ENCODE measurements at places on chromosomes 3 and 15. TPM values are rescaled to one million over a fixed set of nuclear protein-coding genes. Genes with fewer than 3 reads are reported as not detected.

DNA sequence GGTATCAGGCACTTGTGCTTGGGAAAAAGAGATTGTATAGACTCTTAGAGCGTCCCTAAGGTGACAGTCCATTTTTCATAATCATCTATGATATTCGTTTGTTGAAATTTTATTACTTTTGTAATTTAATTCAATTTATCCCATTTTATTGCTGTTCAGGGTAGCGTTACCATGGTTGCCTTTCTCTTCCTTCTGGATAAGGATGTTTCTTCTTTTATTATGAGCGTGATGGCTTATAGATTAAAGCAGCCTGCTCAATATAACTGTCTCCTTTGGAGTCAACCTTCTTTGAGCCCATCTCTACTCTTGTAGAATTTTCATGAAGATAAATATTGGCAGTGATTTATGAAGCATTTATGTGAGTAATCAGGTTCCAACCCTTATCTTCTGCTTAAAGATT, 182.0 kb downstream of the LRTM1 start:
- no peaks in the 10 kb centered on the region for H3K27me3 ChIP-seq
- H3K36me3 ChIP-seq, result no peaks in the 10 kb centered on the region
- no peak overlapping the region for H3K4me3 ChIP-seq

DNA sequence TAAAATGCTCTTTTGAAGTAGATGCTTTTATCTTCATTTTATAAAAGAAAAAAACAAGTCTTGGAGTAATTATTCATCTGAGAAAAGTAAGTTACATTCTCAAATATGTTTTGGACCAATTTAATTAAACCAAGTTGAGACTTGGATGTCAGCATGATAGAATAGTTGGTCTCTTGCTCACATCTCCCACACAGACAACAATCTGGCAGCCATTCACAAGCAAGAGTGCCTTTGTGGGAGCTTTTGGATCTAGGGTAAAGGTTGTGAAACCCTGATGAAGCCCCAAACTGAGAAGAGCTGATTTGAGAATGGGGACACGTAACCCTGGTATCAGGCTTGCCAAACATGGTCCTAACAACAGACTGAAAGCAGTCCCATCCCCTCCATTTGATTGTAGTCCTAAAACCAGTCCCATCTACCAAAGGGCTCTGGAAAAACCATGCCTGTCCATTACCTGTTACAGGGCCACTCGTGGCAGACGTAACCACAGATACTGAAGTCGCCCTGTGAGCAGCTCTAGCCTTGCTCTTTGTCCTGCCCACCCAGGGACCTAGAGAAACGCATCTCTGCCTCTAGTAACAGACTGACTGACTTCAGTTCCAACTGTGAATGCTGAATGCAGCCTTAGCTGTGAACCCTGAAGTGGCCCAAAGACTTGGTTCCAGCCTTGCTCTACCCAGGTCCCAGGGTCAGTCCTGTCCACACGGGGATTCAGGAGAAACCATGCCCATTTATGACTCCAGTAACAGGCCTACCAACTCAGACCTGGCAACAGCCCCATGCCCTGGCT, 145.5 kb upstream of the SYNPR start:
- no peaks in the 10 kb centered on the region for H3K36me3 ChIP-seq
- no peaks in the 10 kb centered on the region for H3K27me3 ChIP-seq
- DNase-seq, result no peak
- no peak overlapping the region for H3K4me3 ChIP-seq

DNA sequence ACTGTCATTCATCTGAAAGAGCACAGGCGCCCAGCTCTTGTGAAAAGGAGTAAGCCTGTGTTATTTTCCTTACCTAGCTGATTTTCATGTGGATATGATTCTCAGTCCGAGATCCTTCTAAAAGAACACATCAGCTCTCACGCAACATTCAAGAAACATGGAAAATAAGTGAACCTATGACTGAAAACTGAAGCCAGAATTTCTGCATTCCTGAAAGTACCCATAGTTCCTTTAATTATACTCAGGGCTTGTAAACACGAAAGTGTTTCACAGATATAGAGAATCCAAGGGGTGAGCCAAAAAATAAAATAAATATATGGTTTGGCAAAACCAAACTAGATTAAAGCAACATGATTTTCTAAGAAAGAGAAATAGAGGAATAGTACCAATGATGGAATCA, 100.8 kb upstream of the CHMP2B start:
- H3K36me3 ChIP-seq, result no peaks in the 10 kb centered on the region
- H3K27ac ChIP-seq, result no peak overlapping the region
- H3K4me3 ChIP-seq, result no peak overlapping the region
- no peak for DNase-seq
- no peaks in the 10 kb centered on the region for H3K4me1 ChIP-seq

The GTF2E1 gene
- polyA plus RNA-seq, result 11.0 TPM

The ETV5 gene
- 42.7 TPM for polyA plus RNA-seq

The ACTR8 gene
- polyA plus RNA-seq, result 39.0 TPM

DNA sequence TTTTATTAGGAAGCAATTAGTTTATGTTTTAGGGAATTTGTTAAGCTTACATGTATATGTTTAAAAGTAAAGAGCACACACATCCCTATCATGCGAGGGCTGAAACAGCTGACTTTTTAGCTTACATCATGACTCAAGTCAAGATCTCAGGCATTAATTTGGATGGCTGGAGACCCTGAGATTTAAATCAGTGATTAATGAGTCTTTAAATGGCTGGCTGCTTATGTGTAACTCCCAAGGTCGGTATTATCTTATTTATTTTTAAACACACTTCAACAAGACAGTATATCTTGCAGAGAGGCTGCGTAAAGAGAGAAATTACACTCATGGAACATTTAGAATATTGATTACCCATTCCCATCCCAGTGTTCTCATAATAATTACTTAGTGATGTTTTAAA, 169.4 kb downstream of the KBTBD8 start:
- H3K27me3 ChIP-seq, result no peaks in the 10 kb centered on the region
- no peaks in the 10 kb centered on the region for H3K4me1 ChIP-seq
- H3K27ac ChIP-seq, result no peak overlapping the region
- no peaks in the 10 kb centered on the region for H3K36me3 ChIP-seq

DNA sequence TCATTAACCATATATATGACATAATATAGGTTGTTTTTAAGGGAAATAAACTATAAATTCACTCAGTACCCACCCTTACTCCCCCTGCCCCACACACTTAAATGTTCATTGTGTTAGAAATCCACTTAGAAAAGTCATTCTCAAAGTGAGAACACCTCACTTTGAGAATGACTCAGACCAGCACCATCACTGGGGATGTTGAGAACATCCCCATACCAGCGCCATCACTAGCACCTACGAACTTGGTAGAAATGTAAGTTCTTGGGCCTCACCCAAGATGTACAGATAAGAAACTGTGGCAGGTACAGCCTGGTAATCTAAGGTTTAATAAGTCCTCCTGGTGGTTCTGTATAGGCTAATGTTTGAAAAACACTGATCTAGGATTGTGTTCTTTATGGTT, 362.6 kb downstream of the LPP start:
- H3K27ac ChIP-seq, result no peak overlapping the region
- H3K4me1 ChIP-seq, result no peaks in the 10 kb centered on the region
- no peaks in the 10 kb centered on the region for H3K27me3 ChIP-seq
- H3K36me3 ChIP-seq, result no peaks in the 10 kb centered on the region
- DNase-seq, result no peak
- H3K4me3 ChIP-seq, result no peak overlapping the region

DNA sequence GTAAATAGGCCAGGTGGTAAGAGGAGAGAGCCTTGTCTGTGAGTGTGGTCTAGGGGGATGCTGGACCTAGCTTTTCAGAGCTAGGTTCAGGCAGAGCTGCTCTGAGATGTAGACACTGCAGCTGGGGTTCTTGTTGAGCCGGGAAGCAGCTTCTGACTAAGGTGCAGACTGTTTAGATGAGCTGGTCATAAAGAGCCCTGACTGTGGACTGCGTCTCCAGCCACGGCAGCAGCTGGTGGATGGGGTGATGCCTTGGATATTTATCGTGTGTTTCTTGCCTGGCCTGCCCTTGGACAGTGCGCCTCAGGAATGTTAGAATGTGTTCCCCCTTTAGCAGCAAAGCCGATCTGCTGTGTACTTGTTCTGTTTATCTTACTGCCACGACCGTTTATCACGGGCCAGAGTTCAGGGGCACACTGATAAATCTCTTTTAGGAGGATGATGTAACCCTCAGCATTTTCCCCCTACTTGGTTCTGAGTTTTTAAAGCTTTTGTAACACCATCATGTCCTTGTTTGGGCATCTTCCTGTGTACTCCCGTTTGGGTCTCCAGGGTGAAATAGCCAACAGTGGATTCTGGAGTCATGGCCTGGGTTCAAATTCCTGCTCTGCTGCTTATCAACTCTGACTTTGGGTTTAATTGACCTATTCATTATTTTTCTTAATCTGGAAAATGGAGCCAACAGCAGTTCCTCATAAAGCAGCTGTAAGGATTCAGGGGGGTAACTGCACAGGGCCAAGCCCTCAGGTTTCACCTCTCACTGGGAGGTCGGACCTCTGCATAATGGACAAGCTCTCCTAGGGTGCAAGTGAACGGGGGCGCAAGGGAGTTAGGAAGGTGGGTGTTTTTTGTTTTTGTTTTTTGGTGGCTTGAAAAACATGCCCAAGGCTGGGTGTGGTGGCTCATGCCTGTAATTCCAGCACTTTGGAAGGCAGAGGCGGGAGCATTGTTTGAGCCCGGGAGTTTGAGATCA, 51.4 kb downstream of the FLNB start:
- H3K27me3 ChIP-seq, result no peaks in the 10 kb centered on the region
- peak overlapping the region; percentile 1 for H3K27ac ChIP-seq

DNA sequence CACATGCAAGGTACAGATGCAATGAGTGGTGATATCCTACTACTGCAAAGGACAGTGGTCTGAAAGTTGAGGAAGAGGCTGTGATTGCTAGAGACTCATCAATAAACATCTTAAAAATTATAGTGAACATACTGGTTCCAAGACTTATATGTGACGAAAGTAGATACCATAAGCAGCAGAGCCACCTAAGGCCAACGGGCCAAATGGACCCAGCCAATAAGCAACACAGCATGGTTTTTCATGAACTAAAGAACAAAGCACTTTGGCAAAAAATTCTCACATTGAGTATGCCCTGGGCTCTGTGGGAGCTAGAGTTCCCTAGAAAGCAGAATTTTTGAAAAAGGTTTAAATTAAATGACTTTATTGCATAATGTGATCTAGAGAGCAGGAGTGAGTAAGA, 272.1 kb downstream of the SI start:
- H3K4me1 ChIP-seq, result no peaks in the 10 kb centered on the region
- no peaks in the 10 kb centered on the region for H3K36me3 ChIP-seq
- no peak overlapping the region for H3K4me3 ChIP-seq

DNA sequence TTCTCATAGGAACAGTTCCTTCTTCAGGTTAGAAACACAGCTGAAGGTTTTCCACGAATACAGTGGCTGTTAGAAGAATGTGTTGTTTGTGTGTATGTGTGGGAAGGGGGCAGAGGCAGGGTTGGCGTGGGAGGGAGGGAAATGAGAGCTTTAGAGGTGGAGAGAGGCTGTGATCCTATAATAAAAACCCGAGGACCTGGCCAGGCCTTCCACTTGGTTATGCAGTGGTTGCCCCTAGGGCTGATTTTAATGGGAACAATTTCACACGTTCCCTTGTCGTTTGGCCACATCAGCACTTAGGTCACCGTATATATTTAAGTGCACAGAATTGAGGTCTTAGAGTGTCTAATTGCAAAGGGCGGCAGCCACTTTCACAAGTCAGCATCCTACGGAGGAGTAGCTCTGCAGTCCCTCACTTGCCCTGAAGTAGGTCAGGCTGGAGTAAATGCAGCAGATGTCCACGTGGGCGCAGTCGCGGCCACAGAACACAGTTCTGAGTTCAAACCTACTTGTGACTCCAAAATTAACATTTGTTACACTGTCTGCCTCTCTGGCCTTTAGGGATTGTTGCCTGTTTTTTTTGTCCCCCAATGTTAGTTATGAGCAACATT, 85.6 kb downstream of the PDCD6IP start:
- no peaks in the 10 kb centered on the region for H3K36me3 ChIP-seq
- H3K27me3 ChIP-seq, result no peaks in the 10 kb centered on the region
- H3K4me3 ChIP-seq, result no peak overlapping the region
- H3K27ac ChIP-seq, result no peak overlapping the region
- no peak for DNase-seq
- H3K4me1 ChIP-seq, result peaks cover 4% of the 10 kb centered on the region

The ZDHHC19 gene
- polyA plus RNA-seq, result 2.5 TPM

The CHCHD4 gene
- 15.0 TPM for polyA plus RNA-seq

The GOLGA6D gene
- 0.16 TPM for polyA plus RNA-seq

DNA sequence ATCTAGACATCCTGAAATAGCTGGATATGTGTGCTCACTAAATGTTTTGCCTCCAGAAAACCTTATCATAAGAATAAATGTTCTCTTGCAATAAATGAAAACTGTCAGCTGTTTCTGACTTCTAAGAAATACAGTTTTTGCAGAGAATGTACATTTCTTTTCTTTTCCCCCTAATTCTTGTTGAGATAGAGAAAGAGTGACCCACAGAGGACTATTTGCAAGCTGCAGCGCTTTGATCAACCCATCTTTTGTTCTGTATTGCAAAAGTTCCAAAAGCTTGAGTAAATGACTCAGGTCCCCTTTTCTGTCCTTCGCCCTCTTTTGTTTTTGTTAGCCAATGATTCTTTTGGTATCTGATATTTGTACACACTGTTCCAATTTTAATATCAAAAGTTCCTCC, 141.9 kb downstream of the BBX start:
- no peak for DNase-seq
- H3K27ac ChIP-seq, result no peak overlapping the region
- H3K4me3 ChIP-seq, result no peak overlapping the region
- H3K36me3 ChIP-seq, result no peaks in the 10 kb centered on the region
- H3K27me3 ChIP-seq, result no peaks in the 10 kb centered on the region

- H3K27ac ChIP-seq, result no peak overlapping the region
- H3K4me1 ChIP-seq, result peaks cover 9% of the 10 kb centered on the region
- peaks cover 29% of the 10 kb centered on the region for H3K36me3 ChIP-seq
Measured at GRCh38 chr3:122921791-122922651, 105.5 kb downstream of the SEMA5B start.

DNA sequence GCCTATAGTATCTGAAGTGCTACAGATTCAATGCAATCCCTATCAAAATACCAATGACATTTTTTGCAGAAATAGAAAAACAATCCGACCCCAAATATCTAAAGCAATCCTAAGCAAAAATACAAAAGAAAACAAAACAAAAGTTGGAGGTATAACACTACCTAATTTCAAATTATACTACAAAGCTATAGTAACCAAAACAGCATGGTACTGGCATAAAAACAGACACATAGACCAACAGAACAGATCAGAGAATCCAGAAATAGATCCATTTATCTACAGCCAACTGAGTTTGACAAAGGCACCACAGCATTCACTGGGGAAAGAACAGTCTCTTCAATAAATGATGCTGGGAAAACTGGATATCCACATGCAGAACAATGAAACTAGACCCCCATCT, 23.8 kb upstream of the CDAN1 start:
- no peaks in the 10 kb centered on the region for H3K4me1 ChIP-seq
- peaks cover 2% of the 10 kb centered on the region for H3K36me3 ChIP-seq
- H3K27me3 ChIP-seq, result no peaks in the 10 kb centered on the region
- H3K4me3 ChIP-seq, result no peak overlapping the region

The GOLGA8R gene
- 8.1 TPM for polyA plus RNA-seq

The POLQ gene
- 2.6 TPM for polyA plus RNA-seq

DNA sequence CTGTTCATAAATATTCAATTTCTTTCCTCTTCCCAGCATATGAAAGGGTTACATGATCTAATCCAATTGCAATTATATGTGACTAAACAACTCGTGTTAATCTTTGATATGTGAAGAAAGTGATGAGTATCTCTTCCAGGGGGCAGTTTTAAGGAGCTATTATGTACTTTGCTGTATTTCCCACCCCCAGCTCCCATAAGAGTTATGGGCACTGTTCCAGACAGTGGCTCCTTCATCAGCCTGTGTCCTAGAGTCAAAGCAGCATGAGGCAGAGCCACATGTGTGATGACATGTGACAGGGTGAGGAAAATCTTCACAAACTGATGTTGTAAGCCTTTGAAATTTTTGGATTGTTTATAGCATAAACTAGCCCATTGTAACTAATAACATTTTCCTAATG, 315.4 kb downstream of the DIPK2A start:
- no peaks in the 10 kb centered on the region for H3K36me3 ChIP-seq
- no peak for DNase-seq
- no peak overlapping the region for H3K4me3 ChIP-seq
- H3K27ac ChIP-seq, result no peak overlapping the region
- no peaks in the 10 kb centered on the region for H3K4me1 ChIP-seq

The CACNA2D3 gene
- polyA plus RNA-seq, result 32.6 TPM
